ENCODE measurements at places on chromosomes 13 and 19.
A peak's percentile ranks its signal among the peaks of the same experiment; 100 is the strongest.

DNA sequence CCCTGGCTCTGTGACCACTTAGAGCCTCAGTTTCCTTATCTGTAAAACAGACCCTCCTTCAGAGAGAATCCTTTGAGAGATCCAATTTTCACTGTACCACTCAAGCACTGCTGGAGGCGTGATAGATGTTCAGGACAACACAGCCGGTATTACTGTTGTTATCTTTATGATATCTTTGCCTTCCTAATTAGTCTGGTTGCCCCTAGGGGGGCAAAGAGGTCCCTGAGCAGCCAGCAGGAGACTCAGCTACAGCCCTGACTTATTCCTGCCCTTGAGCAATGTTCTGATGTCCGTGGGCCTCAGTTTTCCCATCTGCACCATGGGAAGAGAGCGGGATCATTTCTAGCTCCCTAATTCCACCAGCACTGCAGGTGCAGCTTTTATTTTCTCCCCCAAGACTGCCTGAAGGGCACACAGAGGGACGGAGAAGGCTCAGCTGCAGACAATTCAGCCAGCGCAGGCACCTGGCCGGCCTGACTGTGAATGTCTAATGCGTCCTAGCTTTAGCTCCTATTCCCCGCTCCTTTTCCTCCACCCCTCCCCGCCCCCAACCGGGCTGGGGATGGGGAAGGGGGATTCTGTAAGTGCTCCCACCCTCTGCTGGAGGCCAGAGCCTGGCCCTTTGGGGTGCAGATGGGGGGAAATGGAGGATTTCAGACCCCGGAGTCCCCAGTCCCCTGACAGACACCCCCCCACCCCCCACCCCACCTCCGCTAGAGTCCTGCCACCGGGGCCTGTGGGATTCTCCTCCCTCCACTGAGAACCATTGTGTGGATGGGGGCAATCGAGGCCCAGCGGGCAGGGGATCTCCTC lies 16.2 kb downstream of the TLE5 start:
- no peak for DNase-seq

DNA sequence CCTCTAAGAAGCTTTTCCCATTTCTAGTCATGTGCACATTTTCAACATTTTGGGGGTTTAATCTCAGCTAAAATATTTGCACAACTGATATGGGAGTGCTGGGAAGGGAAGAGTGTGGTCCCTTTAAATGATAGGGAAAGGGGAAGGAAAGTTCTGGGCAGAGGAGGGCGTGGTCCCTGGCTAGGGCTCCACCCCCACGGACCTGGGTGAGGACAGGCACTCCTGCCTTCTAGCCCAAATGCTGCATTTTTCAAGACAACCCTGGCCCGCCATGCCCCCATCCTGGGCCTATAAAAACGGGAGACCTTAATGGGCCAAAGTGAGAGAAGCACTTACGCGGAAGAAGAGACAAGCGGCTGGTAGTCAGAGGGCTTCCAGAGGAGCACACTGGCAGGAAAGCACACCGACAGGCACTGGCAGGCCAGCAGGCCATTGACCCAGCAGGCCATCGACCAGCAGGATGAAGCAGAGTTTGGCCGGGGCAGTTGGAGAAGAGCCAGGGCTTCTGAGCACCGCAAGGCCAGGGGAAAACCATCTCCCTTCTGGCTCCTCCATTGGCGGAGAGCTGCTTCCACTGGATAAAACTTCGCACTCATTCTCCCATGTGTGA lies 266.7 kb downstream of the SPRY2 start:
- DNase-seq, result no peak

DNA sequence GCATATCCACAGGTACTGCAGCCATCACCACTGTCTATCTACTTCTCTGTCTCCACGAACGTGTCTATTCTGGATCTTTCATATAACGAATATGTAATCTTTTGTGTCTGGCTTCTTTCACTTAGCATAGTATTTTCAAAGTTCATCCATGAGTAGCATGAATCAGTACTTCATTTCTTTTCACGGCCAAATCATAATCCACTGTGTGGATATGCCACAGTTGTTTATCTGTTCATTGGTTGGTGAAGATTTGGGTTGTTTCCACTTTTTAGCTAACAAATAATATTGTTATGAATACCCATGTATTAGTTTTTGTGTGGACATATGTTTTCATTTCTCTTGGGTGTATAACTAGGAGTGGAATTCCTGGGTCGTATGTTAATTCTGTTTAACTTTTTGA lies 14.4 kb downstream of the RGCC start:
- DNase-seq, result no peak

GRCh38 chr13:80501556-80501955 lies 160.6 kb upstream of the SPRY2 start:
- DNase-seq, result no peak

GRCh38 chr19:47891923-47892666 lies 6.0 kb upstream of the SULT2A1 start:
- no peak for DNase-seq

GRCh38 chr19:8585894-8586750 lies 8.9 kb upstream of the MYO1F start:
- DNase-seq, result peak; percentile 1

- DNase-seq, result no peak
Measured at GRCh38 chr13:100521851-100522617, 66.6 kb downstream of the GGACT start.

DNA sequence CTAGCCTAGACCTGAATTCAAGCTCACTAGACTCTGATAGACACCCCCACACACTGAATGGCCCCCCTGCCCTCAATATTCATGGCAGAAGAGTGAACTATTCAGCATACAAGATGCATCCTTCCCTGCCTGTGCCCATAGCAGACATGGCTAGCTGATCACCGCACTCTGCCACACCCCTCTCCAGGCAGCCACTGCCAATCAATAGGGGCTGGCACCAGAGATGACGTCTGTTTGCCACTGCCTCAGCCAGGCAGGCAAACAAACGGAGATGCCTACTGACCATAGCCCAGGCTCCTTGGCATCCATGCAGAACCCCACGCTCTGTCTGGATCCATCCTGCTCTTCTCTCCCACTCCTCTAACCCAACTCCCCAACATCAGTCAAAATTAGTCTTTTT lies 13.8 kb upstream of the NPAS1 start:
- no peak for DNase-seq

DNA sequence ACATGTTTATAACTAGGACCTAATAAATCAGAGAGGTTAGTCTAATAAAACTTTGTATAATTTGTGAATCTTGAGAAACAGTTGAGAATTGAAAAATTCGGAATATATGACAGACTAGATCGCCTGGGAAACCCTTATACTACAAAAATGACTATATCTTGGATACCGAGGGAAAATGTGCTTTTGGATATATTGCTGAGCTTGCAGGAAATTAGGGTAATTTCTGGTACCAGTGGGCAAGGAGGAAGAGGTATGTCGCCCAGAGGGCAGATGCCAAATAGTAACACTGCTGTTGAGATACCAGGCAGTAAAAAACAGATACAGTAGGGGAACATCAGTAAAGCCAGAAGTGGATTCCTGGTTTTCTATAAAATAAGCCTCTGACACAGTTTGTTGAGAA lies 17.3 kb downstream of the MPHOSPH8 start:
- no peak for DNase-seq

- DNase-seq, result no peak
Measured at GRCh38 chr13:38707460-38707859, 20.6 kb downstream of the FREM2 start.
